ENCODE measurements at places on chromosomes 11 and 22. TPM values are rescaled to one million over a fixed set of nuclear protein-coding genes. Genes with fewer than 3 reads are reported as not detected.

DNA sequence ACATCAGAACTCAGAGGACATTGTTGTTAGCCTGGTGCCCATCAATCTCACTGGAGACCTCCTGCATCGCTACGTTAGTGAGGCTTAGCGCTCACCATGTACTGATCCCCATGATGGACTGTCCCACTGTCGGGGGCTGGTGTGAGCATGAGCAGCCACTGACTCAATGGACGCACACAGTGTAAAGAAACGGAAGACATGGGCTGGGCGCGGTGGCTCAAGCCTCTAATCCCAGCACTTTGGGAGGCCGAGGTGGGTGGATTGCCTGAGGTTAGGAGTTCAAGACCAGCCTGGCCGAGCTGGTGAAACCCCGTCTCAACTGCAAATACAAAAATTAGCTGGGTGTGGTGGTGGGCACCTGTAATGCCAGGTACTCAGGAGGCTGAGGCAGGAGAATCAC lies 112.9 kb downstream of the CRYBB2 start:
- DNase-seq = no peak

- peak; percentile 21 for DNase-seq
Measured at GRCh38 chr22:32079130-32080089, 36.3 kb downstream of the SLC5A1 start.

- DNase-seq = no peak
Measured at GRCh38 chr11:117612177-117612576, 184.8 kb downstream of the DSCAML1 start.

The TRAF6 gene
- total RNA-seq = 7.5 TPM

- DNase-seq = no peak
Measured at GRCh38 chr11:120912504-120912903, 111.4 kb upstream of the TBCEL start.

GRCh38 chr11:126585388-126585773 lies 229.9 kb downstream of the ST3GAL4 start:
- DNase-seq = no peak

GRCh38 chr11:67699521-67699920 lies 25.1 kb upstream of the ALDH3B2 start:
- DNase-seq = no peak

GRCh38 chr11:116513894-116514293 lies 258.9 kb downstream of the BUD13 start:
- peak; percentile 46 for DNase-seq

The CCDC116 gene
- total RNA-seq = not detected

The CASTOR1 gene
- total RNA-seq = 6.8 TPM

The FBLN1 gene
- total RNA-seq = 92.1 TPM

The CHRM4 gene
- 0.82 TPM for total RNA-seq

The OPCML gene
- not detected for total RNA-seq

DNA sequence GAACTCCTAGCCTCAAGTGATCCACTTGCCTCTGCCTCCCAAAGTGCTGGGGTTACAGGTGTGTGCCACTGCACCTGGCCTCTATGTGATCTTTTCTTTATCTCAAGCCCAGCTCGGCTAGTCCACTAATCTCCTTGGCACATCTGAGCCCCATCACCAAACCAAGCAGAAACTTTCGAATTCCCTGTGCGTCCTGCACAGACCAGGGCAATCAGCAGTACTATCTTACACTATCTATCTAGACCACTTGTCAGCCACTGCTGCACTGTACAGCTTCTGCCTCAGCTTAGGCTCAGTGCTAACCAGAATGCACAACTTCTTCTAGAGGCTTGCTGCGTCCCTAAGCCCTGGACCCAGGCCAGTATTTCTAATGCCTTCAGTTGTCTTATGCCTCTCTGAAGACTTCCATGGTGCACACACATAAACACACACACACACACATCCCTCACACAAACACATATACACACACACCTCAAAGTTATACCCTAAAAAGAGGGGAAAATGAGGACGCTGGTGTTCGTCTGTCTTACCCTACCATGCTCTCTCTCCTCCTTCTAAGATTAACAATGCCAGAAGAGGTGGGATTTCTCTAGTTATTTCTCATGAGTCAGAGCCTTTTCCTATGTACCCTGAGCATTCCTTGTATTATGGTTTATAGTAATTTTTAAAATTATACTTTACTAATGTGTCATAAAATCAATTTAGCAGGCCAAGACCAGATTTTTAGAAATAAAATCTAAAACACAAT lies 59.3 kb upstream of the FAM181B start:
- DNase-seq = no peak

The ARL2 gene
- total RNA-seq = 147 TPM

GRCh38 chr22:42939941-42940653 lies 74.9 kb downstream of the PACSIN2 start:
- DNase-seq = peak; percentile 71

GRCh38 chr11:72293391-72293790 lies 49.4 kb upstream of the PHOX2A start:
- DNase-seq = no peak

DNA sequence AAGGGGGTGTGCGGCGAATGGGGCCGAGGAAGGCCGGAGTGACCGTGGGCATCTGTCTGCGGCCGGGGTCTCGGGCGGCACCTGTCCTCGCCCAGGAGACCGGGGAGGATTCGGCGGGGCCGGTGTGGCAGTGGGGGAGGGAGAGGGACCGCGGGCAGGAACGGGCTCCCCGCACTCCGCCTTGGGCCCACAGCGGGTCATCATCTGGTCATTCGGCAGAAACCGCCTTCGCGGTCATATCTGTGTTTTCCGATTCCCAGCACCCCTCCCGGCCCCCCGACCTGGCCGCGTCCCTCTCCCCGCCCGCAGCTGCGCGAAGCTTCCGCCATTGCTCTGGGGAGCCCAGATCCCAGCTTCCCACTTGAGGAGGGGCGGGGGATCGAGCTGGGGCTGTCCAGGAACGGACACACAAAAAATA lies 824 bp upstream of the CBX6 start:
- peak; percentile 41 for DNase-seq

DNA sequence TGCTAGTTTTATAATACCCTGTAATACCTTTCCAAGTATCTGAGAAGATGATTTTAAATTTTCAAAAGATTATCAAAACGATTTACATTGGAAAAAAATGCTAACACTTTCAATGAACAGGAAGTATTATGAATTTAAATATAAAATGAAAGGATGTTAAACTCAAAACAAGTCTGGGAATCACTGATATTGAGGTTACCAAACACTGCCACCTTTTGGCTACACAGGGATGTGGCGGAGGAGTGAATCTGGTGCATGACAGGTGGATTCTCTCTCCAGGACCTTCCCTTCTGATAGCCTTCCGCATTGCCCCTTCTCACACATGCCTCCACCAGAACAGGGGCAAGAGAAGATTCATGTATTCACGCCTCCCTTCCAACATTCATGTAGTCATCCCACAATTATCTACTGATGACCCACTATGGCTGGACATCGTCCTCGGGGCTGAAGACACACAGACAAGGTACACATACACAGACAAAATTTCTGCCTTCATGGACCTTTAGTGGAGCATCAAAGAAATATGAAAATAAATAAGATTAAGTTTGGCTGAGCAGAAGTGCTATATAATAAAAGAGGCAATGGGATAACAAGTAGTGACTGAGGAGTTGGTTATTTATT lies 34.7 kb downstream of the ATG16L2 start:
- no peak for DNase-seq

DNA sequence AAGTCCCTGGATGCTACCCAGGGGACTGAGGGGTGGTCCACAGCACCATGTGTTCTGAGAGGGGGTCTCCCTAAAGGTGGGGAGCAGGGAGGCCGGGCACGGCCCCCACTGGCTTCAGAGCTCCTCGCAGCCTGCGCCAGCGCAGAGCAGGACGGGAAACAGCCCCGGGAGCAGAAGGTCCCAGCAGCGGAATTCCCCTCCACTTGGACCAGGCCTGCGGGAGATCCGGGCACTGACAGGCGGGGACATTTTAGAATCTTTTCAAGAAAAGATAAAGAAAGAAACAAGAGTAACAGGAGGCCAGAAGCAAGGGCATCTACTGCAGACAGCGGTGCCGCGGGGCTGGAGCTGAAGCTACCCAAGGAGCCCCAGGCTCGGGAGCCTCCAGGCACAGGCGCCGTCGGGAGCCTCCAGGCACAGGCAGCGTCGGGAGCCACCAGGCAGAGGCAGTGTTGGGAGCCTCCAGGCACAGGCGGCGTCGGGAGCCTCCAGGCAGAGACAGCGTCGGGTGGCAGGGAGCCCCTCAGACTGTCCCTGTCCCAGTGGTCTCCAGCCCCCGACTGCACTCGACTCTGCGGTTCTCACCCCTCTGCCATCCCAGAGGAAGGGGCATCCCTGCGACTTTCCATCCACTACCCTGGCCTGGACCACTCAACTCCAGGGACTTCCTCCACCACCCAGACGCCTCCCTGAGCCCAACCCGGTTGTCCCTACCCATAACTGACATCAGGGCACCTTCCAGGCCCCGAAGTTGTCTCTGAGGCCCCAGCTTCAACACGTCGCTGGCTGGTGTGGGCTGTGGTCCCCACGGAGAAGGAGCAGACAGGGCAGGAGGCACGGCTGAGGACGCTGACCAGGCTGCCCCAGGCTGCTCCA lies 211.1 kb downstream of the BRD1 start:
- no peak for DNase-seq

The NRIP3 gene
- not detected for total RNA-seq

DNA sequence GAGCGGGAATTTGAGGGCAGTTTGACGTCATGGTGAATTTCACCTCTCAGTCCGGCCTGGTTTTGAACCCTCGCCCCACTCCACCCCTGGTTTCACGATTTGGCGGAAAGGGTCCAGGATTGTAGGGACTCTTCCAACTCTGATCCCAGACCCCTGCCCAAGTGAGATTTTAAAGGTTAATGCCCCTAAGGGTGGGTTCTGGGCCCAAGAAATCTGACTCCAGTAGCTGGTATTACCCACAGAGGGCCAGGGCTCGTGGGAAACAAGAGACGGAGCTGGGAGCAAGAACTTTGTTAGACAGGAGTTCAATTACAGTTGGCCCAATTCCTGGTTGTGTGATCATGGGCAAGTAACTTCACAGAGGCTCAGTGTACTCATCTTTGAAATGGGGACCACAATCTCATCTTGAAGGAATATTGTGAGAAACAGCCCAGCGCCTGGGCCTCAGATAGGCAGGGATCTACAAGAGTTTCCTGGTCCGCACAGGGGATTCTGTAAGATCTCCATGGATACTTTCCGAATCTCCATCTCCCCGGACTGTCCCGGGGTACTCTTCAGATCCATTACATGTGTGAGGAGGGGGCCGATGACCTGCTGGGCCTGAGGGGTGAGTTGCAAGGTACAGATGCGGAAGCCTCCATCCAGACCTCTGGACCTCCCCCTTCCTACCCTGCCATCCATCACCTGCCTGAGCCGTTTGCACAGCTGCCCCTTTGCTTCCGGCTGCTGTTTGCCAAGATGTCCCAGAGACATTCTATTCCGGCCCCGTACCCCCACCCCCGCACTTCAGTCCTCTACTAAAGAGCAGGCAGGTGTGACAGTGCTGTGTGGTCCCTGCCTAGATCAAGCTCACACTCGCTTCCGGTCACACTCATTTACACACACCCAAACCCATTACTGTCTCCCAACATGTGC lies 687 bp upstream of the CALCA start:
- DNase-seq = no peak

DNA sequence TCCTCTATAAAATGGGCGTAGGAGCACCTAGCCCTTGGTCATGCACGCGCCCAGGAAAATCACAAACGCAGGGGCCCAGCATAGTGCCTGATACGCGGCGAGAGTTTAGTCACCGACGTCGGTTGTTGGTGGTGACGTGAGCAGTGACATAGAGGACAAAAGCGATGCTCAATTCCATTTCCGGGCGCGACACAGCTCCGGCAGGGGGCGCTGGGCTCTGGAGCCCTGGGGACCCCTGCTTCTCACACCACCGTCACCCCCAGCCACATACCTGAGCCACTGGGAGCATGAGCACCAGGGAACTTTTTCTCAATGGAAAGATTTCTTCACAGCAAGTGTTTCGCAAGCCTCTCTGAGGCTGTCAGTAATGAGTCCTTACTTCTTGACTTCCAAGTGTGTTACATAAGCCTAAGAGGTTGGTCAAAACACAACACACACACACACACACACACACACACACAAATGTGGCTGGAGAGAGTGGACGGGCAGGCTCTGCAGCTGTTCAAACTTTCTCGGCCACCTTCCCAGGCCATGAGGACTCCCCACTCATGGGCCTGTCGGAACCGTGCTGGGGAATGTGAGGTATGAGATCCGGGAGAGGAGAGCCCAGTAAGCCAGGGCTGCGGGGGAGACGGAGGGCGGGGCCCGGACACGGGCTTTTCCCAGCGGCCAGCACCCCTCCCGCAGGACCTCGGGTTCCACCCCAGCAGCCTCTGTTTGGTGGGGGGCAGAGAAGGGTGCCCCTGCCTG lies 36.9 kb upstream of the LINC01488 start:
- peak; percentile 40 for DNase-seq

The ART5 gene
- total RNA-seq = not detected

DNA sequence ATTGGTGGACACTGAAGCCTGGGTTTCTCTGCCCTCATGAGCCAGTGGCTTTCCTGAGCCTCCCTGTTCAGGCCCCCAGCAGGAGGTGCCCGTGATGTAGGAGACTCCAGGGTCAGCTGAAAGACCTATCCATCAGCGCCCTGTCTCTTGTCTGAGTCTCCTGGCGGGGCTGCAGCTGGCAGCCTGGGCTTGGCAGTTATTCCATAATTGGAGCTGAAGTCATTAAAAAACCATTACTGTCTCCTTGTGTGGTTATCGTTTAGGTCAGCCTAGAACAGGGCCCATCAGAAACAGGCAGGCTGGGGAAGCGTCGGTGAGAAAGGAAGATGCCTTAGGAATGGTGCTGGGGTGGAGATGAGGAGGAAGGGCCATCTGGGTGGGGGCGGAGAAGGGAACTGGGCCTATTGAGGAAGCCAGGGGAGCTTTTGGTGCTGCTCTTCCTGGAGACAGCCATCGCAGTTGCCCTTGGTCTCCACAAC lies 5.0 kb downstream of the TUB start:
- DNase-seq = no peak

DNA sequence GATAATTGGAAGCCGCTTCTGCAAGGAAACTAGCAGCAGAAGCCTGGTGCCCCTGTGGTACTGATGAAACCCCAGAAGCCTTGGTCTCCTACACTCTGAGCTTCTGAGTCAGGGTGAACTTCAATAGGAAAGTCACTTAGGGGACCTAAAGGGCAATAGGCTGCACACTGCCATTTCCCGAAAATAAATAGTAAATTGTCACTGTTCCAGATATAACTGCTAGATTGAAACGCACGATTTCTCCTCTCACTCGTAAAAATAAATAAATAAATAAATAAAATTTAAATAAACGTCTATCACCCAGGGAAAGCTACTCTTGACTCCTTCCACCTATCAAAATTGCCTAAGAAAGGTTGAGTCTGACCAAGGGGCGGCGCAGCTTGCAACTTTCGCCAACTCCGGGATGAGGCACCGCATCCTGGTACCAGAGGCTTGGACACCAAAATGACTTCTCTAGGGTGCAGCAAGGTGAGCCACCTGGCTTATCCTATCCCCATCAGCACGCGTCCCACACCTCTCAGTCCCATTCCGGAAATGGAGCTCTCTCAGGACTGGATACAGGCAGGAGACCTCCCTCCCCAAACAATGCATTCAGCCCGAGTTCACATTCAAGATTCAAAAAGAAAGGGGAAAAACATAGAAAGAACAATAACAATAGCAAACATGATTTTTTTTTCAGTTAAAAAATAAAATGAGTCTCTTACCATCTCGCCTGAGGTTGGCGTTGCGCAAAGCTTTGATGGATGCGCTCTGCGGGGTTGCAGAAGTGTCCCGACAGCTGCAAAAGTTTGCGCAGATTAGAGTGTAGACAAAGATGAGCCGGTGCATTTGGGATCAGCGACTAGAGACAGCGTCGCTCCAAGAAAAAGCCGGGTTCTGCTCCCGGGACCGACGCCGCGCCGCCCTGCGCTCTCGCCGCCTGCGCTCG lies 583 bp downstream of the PDGFD start:
- no peak for DNase-seq

All from transverse colon (tissue), 4 donors.